Effector CD4-positive, alpha-beta T cell (primary cell): ENCODE measurements at places on chromosomes 5 and 9.

- no peak for DNase-seq
Observed at GRCh38 chr5:87946271-87946670, 322.4 kb downstream of the TMEM161B start.

DNA sequence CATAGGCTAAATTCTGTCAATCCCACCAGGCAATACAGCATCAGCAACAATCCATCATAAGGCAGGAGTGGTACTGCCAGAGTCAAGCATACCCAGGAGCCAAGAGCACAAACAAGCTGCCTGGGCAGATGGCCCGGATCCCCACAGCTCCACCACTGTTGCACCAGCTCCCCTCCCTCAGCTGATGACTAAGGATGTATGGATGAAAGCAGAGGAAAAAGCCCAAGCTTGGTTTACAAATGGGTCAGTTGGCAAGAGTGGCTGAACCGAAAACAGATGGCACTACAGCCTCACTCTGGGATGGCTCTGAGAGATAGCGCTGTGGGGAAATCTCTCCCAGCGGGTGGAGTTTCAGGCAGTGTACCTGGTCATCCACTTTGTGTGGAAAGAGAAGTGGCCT is 29.4 kb downstream of the DROSHA start:
- no peak for DNase-seq

- no peak for DNase-seq
Observed at GRCh38 chr9:85178474-85178873, 508.9 kb downstream of the NTRK2 start.

GRCh38 chr9:81389569-81389993 is 299.8 kb downstream of the TLE1 start:
- DNase-seq, result no peak

DNA sequence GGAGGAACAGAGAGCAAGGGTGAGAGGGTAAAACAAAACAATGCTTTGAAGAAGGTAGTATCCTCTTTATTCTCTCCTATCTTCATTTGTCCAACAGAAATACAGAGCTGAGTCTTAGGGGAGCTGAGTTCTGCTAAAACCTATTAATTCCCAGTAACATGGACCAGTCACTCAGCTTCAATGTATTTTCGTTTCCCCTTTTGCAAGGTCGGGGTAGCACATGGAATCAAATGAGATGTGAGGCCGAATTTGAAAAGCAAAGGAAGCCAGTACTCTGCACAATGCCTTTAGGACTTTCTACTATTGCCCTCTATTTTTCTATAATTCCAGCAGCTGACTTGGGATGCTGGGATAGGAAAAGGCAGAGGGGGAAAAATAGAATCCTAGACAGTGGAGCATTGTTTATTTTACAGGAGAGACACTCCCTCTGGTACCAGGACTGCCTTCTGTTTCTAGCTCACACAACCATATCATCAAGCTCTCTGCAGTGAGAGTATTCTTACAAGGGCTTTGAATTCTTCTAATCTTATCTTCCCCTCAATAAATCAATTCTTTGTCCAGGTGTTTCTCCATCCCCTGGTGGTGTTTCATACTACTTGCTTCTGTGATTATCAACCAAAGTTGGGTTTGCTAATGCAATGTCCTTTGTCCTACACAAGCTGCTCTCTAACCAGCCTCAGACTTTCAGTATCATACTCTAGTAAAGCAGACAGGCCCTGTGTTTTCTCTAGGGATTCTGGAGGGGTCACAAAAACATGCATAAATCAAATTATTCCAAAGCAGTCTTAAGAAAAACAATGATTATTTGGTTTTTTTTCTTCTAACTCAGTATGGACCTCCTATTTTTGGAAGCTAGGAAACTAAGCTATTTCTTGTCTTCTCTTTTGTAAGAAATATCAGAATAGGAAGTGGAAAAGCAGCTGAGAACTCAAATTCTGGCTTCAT is 341.5 kb downstream of the OSTF1 start:
- no peak for DNase-seq

DNA sequence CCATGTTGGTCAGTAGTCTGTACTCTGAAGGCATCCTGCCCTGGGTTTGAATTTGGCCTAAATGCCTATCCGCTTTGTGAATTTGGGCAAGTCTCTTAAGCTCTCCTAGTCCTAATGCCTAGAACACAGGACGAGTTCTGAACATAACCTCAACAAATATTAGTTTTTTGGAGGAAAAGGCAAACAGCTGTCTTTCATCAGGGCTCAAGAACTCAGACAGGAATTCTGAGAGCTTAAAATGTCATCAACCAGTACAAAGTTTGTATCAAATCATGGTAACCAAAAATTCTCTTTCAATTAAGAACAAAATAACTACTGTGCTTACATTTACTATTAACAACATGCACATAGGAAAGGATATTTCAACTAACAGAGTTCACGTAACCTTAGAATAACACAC is 182.5 kb upstream of the PPP1R2B start:
- DNase-seq, result no peak

GRCh38 chr5:58060996-58061395 is 398.9 kb downstream of the PLK2 start:
- no peak for DNase-seq

GRCh38 chr5:5739490-5739945 is 317.0 kb downstream of the ICE1 start:
- DNase-seq, result no peak

GRCh38 chr5:150609843-150610584 is 30.4 kb upstream of the SYNPO start:
- no peak for DNase-seq

- no peak for DNase-seq
Observed at GRCh38 chr5:153690236-153690635, 199.8 kb downstream of the GRIA1 start.

- no peak for DNase-seq
Observed at GRCh38 chr5:7811715-7812114, 39.2 kb downstream of the CFAP90 start.
